Epithelial cell of proximal tubule (primary cell): ENCODE measurements at places on chromosomes 6 and 20.
A peak's percentile ranks its signal among the peaks of the same experiment; 100 is the strongest.

DNA sequence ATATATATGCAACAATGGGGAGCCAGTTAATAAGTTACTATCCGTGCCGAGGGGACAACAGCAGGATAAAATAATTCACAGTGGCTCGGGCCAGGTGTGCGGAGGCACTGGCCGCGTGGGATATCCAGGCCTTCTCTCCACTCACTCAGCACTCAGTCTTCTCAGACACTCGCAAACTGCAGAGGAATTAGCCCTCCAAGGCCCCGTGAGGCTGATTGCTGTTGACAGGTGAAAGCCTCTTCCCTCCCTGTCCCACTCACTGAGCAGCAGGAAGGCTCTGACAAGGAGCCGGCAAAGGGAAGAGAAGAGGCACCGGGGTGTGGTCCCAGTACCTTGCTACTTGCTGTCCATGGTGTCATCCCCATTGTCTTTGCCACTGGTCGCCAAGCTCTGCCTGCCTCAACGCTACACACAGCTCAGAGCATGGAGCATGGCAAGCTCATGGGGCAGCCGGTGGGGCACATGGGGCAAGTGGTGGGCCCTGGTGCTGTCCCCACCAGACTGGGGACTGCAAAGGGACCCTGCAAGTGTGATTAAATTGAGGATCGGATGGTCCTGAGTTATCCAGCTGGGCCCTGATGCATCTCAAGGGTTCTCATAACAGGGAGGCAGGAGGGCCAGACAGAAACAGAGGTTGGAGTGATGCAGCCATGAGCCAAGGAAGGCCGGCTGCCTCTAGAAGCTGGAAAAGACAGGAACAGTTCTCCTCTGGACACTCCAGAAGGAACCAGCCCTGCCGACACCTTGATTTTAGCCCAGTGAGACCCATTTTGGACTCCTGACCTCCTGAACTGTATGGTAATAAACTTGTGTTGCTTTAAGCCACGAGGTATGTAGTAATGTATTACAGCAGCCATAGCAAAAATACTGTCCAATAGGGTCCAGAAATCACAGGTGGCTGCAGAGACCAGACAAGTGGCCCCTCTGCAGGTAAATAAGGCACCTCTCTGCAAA, 119.7 kb downstream of the PSMB1 start:
- no peak for DNase-seq

- peak; percentile 23 for DNase-seq
These were observed 174.0 kb downstream of the GJA10 start for GRCh38 chr6:90068264-90068663.

- no peak for DNase-seq
These were observed 626 bp upstream of the CDK5RAP1 start for GRCh38 chr20:33401921-33402369.

GRCh38 chr20:5065879-5066383, 53.8 kb downstream of the PCNA start:
- DNase-seq = peak; percentile 88

DNA sequence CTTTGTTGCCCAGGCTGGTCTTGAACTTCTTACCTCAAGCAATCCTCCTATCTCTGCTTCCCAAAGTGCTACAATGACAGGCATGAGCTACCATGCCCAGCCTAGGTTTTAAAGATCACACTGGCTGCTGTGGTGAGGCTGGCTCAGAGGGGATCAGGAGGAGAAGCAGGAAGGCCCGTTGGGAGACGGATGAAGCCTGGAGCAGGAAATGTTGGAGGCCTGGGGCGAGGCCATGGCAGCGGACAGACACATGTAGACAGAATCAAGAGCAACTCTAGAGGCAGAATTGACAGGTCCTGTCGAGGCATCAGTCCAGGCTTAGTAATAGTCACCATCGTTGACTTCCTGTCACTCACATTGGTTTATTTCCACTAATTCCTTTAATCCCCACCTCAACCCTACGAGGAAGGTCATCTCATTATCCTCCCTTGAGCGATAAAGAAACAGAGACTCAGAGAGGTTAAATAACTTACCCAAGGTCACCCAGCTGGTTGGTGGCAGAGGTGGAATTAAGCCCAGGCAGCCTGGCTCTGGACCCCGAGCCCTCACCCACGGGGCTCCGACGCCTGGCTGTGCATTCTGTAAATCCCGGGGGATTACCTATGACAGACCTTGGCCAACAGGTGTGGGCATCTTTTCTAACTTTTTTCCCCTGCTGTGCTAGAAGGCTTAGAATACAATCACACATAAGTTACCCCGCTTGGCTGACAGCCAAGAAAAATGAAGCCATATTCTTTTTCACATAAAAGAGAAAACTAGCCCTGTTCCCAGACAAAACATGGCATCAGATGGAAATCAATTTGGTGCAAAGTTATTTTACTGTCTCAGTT, 113.4 kb downstream of the EYA2 start:
- DNase-seq = no peak
